AG20443 (cell line): ENCODE measurements at places on chromosomes 2 and 18.

DNA sequence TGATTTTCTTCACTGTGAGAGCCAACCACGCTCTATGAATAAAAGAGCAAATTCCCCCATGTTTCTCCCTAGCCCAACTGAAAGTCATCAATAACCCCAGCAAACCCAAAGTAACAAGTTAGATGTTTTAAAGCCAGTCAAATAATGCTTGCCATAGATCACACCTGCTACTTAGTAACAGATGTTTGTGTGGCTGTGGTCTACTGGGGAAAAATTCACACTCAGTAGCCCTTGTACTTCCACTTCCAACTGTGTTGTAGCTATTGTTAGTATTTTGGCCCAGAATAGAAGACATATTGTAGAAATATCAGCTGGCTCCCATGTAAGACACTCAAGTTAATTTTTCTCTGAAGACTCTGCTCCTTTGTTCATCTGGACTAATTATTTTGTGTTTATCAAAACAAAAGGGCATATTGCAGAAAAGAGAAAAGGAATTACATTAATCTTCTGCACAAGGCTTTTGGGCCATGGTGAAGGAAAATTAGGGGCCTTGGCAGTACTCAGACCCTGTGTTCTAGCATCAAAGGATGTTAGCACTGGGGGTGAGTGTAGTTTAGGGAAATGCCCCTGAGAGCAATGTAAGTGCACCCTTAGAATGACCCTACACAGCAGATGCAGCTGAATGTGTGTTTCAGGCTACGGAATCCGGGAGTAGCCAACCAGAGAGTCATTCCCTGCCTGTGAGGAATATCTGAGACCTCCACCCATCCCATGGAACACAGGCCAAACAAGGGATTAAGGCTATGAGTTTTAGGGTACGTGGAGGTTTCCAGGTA lies 521.9 kb downstream of the EPHA4 start:
- no peak for DNase-seq

GRCh38 chr2:161104054-161104553 lies 56.1 kb upstream of the TANK start:
- DNase-seq: no peak

GRCh38 chr2:83972128-83972527 lies 487.0 kb downstream of the SUCLG1 start:
- DNase-seq: no peak

- DNase-seq: no peak
Measured at GRCh38 chr18:65056575-65056974, 694.2 kb upstream of the CDH7 start.

GRCh38 chr18:52475325-52475724 lies 135.3 kb downstream of the DCC start:
- DNase-seq: no peak

- no peak for DNase-seq
Measured at GRCh38 chr18:37383036-37383785, 182.4 kb downstream of the CELF4 start.

- peak; percentile 40 for DNase-seq
Measured at GRCh38 chr2:226031647-226032501, 632.4 kb downstream of the NYAP2 start.

- peak; percentile 8 for DNase-seq
Measured at GRCh38 chr2:79585701-79586433, 73.0 kb downstream of the CTNNA2 start.

- DNase-seq: no peak
Measured at GRCh38 chr2:223420048-223420447, 182.1 kb downstream of the SCG2 start.

DNA sequence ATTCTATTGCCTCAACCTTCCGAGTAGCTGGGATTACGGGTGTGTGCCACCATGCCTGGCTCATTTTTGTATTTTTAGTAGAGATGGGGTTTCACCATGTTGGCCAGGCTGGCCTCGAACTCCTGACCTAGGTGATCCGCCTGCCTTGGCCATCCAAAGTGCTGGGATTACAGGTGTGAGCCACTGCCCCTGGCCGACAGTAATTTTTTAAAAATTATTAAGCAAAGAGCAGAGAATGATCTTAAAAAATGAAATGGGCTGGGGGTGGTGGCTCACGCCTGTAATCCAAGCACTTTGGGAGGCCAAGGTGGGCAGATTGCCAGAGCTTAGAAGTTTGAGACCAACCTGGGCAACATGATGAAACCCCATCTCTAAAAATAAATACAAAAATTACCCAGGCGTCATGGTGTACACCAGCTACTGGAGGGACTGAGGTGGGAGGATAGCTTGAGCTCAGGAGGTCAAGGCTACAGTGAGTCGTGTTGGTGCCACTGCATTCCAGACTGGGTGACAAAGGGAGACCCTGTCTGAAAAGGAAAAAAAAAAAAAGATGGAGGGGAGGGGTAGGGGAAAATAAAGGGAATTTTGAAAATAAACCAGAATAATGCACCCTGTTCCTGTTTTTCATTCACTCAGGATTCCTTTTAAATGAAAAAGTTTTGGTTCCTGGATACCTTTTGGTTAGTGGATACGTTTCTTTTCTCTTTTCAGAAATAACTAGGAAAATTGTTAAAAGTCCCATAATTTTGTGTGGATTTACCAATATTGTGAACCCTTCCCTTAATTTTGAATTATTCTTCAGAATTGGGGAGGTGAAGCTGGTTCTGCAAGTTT lies 33.9 kb downstream of the MAP4K4 start:
- no peak for DNase-seq

DNA sequence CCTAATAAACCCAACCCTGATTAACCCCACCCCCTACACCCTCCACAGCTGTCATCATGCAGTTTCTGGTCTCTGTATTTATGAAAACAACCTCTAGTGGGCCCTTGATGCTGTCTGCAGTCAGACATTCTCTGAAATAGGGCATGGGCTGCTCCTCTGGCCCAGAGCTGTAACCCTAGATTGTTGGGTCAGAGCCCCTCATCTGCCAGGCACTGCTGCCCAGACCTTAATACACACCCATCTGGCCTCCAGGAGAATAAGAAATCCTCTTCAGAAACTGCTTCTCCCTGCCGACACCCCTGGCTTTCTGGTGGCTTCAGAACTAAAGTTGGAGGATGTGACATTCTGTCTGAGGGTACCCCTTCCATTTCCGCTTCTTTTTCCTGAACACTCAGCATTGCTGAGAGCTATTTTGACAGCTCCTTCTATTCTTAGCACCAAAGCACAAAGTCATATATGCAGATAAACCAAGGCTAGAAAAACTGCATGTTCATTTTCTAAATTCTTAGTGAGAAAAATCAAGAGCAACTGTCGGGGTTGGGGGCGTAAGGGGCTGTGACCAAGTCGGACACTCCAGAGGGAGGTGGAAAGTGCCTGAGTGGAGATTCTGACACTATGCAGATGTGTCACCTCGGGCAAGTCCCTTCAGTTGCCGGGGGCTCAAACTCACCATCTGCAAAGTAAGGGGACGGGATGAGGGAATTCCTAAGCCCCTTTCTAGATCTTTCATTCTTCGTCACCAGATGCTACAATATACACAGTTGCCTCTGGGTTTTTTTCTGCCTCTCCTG lies 28.7 kb downstream of the SRSF7 start:
- DNase-seq: no peak

- DNase-seq: peak; percentile 46
Measured at GRCh38 chr2:202361108-202361507, 15.0 kb upstream of the BMPR2 start.

GRCh38 chr2:11784280-11784679 lies 37.8 kb downstream of the LPIN1 start:
- no peak for DNase-seq
